CD8-positive, alpha-beta T cell (primary cell): ENCODE measurements at places on chromosomes 5 and 9.

GRCh38 chr5:54772684-54773083 is 212.7 kb downstream of the ESM1 start:
- DNase-seq = no peak

- DNase-seq = no peak
These were observed 10.7 kb downstream of the PCDHAC2 start for GRCh38 chr5:140977003-140977402.

DNA sequence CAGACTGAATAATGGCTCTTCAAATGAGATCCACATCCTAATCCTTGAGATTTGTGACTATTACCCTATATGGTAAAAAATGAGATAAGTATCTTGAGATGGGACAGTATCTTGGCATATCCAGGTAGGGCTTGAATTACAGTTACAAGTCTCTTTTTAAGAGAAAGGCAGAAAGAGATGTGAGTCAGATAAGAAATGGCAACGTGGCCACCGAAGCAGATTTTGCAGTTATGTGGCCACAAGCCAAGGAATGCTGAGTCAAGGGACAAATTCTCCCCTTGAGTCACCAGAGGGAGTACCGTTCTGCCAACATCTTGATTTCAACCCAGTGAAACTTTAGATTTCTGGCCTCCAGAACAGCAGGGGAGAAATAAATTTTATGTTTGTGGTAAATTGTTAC is 1983.0 kb upstream of the C9orf72 start:
- DNase-seq = no peak

- no peak for DNase-seq
These were observed 70.0 kb downstream of the GLDC start for GRCh38 chr9:6575324-6576034.

GRCh38 chr5:76062502-76063041 is 20.6 kb upstream of the SV2C start:
- DNase-seq = no peak

DNA sequence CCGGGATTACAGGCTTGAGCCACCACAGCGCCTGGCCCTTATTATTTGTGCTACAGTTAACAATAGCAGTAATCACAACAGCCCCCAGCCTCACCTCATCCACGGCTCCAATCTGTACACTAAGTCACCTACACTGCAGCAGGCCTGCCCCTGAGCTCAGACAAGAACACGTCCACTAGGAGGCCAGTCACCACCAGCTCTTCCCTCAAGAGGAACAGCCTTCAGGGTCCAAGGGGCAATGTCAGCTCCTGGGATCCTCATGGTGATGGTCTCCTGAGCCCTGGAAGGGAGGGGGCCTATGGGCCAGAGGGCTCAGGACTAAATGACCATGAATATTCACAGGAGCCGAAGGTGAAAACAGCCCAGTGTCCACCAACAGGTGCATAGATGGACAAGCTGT is 67.7 kb downstream of the VAV2 start:
- DNase-seq = no peak

DNA sequence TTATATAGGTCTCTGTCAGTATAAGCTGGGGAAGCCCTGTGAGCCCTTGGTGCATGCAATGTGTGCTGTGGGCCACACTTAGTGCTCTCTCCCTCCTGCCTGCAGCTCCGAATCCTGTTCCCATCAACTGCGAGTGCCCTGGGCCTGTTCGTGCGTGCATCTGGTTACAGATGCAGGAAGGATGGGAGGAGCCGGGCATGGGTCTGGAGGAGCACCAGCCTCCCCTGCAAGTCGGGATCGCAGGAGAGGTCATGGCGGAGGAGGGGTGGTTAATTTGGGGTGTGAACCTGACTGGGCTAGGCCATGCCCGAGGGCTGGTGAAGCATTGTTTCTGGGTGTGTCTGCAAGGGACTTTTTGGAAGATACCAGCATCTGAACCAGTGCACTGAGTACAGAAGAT is 274.6 kb upstream of the IRX4 start:
- DNase-seq = no peak

DNA sequence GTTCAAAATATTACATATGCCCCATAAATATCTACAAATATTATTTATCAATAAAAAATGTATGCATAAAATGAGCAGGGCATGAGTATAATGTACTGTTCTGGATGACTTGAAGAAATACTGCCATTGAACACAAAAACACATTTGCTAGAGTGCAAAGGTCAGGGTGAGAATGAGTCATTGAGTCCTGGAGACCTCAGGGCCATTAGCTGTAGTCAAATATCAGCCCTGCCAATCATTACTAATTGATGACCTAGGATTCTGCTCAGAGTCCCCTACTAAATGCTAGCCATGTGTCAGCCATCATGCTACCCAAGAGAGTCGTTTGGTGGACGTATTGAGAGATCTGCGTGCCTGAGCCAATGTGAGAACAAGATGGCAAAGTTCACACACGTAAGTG is 80.3 kb upstream of the FAM169A start:
- no peak for DNase-seq

- no peak for DNase-seq
These were observed 23.6 kb upstream of the KCNIP1 start for GRCh38 chr5:170480260-170480659.

GRCh38 chr5:1538741-1539392 is 15.1 kb upstream of the LPCAT1 start:
- DNase-seq = no peak

- DNase-seq = no peak
These were observed 261.1 kb downstream of the MED10 start for GRCh38 chr5:6117212-6117611.
